ENCODE measurements at places on chromosomes 12 and 14. TPM values are rescaled to one million over a fixed set of nuclear protein-coding genes. Genes with fewer than 3 reads are reported as not detected.

TRPV4 gene
- 5.2 TPM for total RNA-seq

MYL6B gene
- 172 TPM for total RNA-seq

PUS1 gene
- 40.4 TPM for total RNA-seq

GRCh38 chr14:96252999-96253539 is 2.9 kb upstream of the BDKRB1 start:
- H3K4me3 ChIP-seq, result no peak overlapping the region
- no peak for DNase-seq
- H3K27ac ChIP-seq, result peak overlapping the region; percentile 47
- H3K4me1 ChIP-seq, result no peaks in the 10 kb centered on the region
- H3K36me3 ChIP-seq, result no peaks in the 10 kb centered on the region

DNA sequence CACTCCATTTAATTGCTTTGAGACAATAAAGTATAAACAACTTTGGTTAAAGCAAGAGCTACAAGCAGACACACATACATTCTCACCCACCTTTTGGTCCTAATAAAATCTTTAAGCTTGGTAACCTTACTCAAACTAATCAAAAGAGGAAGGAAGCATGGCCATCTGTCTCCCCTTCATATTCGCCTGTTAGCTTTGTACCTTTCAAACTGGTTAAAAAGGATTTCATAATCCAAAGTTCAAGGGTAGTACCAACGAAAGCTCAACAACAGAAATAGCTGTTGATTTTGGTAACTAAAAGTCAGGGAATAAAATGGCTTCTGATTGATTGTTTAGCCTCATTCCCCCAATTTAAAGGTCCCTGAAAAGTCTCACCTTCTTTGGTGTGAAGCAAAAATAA is 456.9 kb downstream of the BCAT1 start:
- DNase-seq, result no peak
- H3K36me3 ChIP-seq, result no peaks in the 10 kb centered on the region
- H3K27me3 ChIP-seq, result no peaks in the 10 kb centered on the region
- H3K27ac ChIP-seq, result no peak overlapping the region
- no peaks in the 10 kb centered on the region for H3K4me1 ChIP-seq
- no peak overlapping the region for H3K4me3 ChIP-seq

- DNase-seq, result no peak
- peaks cover 3% of the 10 kb centered on the region for H3K4me1 ChIP-seq
- no peak overlapping the region for H3K4me3 ChIP-seq
- no peaks in the 10 kb centered on the region for H3K36me3 ChIP-seq
- no peaks in the 10 kb centered on the region for H3K27me3 ChIP-seq
These were observed 343.1 kb downstream of the FSCB start for GRCh38 chr14:44163946-44164345.

DNA sequence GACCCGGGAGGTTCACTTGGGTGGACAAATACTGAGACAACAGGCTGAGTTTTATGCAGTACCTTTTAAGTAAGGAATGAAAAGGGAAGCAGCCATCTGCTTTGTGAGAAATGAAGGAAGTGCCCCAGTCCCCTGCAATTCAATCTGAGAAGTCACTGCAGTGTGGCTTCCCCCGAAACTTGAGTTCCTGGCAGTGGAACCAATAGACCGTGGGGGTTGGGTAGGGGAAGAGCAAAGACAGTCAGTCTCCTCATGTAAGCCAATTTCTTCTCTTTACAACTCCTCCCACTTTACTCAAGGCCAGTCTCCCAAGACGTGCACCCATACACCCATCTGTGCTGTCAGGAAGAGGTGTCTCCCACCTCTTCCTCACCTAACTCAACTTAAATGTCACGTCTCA is 206.5 kb downstream of the BCAT1 start:
- H3K4me1 ChIP-seq, result peaks cover 45% of the 10 kb centered on the region
- no peak overlapping the region for H3K4me3 ChIP-seq
- H3K27ac ChIP-seq, result peak overlapping the region; percentile 72
- H3K27me3 ChIP-seq, result peaks cover 5% of the 10 kb centered on the region

DNA sequence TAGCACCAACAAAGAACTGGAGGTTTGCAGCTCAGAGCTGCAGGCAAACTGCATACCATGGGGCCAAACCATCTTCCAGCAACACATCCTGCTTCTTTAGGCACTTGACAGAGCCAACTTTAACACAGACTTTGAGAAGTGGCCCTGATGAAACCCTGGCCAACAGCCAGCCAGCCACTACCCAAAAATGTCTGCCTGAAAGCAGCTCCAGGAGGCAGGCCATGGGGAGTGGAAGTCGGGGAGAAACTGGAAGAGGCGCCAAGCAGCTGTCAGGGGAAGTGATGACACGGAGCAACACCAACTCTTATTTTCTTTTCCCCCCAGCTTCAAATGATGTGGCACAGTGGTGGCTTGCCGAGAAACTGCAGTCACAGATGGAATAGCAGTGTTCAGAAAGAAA is 110.9 kb upstream of the PLXNC1 start:
- peaks cover 2% of the 10 kb centered on the region for H3K4me1 ChIP-seq
- no peaks in the 10 kb centered on the region for H3K27me3 ChIP-seq
- no peaks in the 10 kb centered on the region for H3K36me3 ChIP-seq
- no peak for DNase-seq
- H3K4me3 ChIP-seq, result no peak overlapping the region
- H3K27ac ChIP-seq, result no peak overlapping the region
